ENCODE measurements at places on chromosomes 12 and 14.

GRCh38 chr12:46965137-46965536 lies 114.3 kb upstream of the PCED1B start:
- DNase-seq: no peak

GRCh38 chr12:57092529-57092862 lies 3.6 kb downstream of the NAB2 start:
- DNase-seq: no peak

- no peak for DNase-seq
Measured at GRCh38 chr14:70000601-70001000, 121.4 kb downstream of the SMOC1 start.

- DNase-seq: no peak
Measured at GRCh38 chr14:80164991-80165721, 46.1 kb downstream of the DIO2 start.

GRCh38 chr14:87805315-87805723 lies 187.7 kb downstream of the GALC start:
- DNase-seq: peak; percentile 20

DNA sequence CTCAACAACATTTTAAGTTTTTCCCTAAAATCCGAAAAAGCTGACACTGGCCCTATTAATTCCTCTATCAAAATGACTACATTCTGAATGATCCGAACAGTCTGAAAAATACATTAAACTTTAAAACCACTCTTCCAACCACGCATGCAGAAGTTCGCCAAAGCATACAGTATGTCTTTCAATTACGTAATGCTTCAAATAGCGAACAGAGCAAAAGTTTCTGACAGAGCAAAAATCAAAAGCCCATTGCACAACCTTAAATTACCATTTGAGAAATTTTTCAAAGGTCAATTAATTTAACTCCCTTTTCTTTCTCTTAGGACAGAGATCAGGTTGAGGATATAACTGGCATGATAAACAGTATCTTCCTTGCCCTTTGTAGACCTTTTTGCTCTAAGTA lies 33.2 kb downstream of the LRIG3 start:
- DNase-seq: no peak

GRCh38 chr12:125983094-125983783 lies 918.0 kb downstream of the AACS start:
- DNase-seq: no peak

DNA sequence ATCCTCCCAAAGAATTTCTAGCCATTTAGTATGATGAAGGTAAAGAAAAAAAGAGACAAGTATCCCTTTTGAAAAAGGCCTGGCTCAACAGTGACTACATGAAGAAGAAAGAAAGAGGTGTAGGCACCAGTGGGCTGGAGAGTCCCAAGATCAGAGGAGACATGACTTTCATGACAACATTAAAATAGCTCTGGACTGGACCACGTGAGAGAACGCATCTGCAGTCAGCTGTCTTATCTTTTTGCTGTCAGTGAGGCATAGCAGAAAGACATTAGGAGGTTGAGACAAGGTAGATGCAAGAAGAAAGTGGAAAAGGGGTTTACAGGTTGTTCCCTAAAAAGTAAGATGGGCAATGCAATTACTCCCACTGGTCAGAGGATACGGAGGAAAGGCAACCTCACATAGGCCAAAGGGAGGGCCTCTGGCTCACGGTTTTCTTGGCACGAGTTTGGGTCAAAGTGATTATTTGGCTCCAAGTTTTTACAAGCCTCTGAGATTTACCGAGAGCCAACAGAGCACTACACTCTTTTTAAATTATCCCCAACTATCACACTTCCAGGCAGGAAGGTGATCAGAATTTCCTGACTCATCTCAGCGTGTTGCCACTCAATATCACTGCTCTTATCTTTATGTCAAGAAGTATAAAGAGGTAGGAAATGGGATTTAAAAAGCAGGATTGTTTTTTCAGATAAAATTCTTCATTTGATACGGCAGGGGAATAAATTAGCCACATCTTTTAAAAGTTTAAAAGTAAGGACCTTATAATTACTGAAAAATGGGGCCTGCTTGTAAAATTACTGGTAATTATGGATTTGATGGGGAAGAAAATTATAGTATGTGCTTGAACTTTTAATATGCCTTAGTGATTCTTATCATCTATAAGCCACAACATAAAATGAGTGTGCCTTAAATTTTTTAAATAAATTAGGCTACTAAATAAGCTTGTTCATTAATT lies 29.2 kb downstream of the TMTC1 start:
- DNase-seq: no peak

DNA sequence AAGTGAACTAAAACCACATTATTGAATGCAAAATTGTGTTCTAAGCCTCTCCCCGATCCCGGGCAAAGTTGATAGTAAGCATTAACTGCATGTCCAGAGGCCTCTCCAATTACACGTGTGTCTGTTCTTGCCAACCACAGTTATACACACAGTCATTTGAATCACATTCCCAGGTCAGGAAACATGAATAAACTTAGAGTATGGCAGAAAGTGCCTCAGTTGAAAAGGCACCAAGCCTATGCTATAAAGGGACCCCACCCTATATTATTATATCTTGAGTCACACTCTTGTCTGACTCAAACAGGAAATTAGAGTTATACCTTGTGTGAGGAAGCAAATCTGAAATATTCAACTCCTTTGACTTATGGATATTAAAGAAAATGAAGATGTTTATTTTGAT lies 128.3 kb upstream of the STXBP6 start:
- no peak for DNase-seq

- no peak for DNase-seq
Measured at GRCh38 chr14:60790850-60791249, 56.3 kb downstream of the MNAT1 start.

- no peak for DNase-seq
Measured at GRCh38 chr12:67909091-67909531, 80.1 kb upstream of the IFNG-AS1 start.

DNA sequence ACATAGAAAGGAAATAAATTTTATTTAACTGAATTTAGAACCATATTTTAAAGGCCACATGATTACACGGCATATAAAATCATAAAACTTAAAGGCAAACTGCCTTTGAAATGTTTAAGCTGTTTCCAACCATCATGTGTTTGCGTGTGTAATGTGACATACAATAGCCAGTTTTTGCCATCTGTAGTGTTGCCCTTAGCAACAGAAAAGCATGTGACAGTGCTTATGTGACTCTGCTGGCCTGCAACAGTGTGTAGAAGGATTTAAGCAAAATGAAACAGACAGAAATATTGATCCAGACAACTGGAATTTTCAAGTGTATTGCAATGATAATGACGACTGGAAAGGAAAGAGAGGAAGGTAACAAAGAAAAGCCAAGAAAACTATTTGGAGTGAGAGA lies 49.5 kb downstream of the TSPAN19 start:
- no peak for DNase-seq

GRCh38 chr14:102848830-102849525 lies 71.7 kb downstream of the TRAF3 start:
- no peak for DNase-seq

GRCh38 chr12:94831081-94831751 lies 172.3 kb downstream of the NDUFA12 start:
- DNase-seq: no peak

- DNase-seq: no peak
Measured at GRCh38 chr12:1835211-1836131, 15.1 kb downstream of the LRTM2 start.

- no peak for DNase-seq
Measured at GRCh38 chr14:41385797-41386196, 220.9 kb upstream of the LRFN5 start.

- no peak for DNase-seq
Measured at GRCh38 chr12:71237128-71237527, 79.3 kb upstream of the TSPAN8 start.

- DNase-seq: no peak
Measured at GRCh38 chr14:99040052-99040451, 231.9 kb downstream of the BCL11B start.

DNA sequence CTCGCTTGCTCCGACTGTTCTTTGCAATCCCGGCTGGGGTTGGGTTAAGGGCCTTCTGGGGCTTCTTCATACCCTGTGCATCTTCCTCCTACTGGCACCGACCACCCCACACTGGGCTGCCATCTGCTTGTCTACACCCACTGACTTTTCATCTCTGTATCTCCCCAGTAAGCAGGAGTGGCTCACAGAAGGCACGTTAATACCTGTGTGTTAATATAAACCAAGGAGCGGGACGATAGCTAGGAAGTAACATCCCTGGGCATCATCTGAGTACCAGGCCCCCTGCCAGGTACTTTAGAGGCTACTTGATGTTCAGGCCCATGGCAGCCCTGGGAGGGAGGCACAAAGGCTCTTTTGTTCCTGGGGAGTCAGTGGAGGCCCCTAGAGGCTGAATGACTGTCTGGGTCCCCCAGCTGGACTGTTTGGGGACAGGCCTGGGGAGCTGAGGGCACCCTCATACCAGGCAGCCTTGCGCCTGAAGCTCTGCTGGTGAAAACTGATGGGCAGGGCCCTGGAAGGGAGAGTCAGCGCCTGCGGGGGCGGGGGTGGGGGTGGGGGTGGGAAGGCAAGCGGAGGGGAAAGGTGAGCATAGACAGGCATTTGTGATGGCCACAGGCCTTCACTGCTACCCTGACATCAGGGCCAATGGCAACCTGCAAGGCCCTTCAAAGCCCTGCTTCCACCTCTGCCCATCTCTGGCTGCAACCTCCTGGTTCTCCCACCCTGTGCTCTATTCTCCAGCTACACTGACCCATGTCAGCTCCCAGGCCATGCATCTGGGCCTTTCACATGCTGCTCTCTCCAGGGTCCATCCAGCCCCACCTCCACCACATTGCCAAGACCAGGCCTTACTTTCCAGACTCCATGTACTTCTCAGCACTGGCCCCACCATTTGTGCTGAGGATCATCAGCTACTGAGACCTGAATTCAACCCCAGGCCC lies 34.2 kb upstream of the DEGS2 start:
- peak; percentile 9 for DNase-seq

- DNase-seq: no peak
Measured at GRCh38 chr12:132427174-132427768, 62.7 kb upstream of the FBRSL1 start.

GRCh38 chr14:97350415-97350814 lies 553.2 kb downstream of the VRK1 start:
- DNase-seq: no peak

DNA sequence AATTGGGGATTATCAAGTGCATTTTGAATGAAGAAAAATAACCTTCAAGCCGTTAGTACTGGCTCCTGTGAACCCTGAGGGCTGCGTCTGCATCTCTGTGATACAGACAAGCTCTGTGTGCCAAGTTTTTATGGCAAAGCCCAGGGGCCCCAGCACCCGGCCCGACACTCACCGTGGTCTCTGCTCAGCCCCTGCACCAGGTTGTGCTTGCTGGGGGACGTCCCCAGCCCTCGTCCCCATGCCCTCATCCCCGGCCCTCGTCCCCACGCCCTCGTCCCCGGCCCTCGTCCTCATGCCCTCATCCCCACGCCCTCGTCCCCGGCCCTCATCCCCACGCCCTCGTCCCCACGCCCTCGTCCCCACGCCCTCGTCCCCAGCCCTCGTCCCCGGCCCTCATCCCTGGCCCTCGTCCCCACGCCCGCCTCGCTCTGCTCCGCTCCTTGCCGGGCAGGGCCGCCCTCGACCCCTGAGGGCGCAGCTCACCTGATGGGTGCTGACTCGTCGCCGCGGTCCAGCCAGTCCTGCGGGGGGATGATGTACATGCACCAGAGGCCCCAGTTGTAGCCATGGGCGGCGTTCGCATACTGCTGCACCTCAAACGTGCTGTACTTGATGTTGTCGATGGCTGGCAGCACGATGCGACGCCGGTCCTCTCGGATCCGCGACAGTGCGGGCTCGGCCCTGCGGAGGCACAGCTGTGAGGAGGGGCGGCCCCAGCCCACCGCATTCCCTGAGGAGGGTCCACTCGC lies 72.0 kb downstream of the GALNT9 start:
- DNase-seq: no peak

GRCh38 chr14:65910108-65910786 lies 497.7 kb downstream of the FUT8 start:
- no peak for DNase-seq

DNA sequence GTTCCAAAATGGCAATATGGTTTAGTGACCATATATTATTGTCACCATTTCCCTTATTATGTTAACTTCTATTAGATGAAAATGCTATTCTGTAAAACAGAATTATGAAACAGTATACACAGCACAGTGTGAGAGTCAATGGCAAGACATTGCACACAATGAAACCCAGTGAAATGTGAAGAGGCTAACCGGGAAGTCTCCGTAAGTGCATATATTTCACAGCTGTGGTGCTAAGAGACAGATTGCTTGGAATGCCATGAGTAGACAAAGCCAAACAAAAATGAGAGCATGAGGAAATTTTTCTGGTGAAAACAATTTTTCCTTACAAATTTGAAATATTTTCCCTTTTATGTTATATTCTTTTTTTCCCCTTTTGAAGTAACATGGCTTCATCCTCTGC lies 49.4 kb downstream of the DYRK2 start:
- DNase-seq: no peak

DNA sequence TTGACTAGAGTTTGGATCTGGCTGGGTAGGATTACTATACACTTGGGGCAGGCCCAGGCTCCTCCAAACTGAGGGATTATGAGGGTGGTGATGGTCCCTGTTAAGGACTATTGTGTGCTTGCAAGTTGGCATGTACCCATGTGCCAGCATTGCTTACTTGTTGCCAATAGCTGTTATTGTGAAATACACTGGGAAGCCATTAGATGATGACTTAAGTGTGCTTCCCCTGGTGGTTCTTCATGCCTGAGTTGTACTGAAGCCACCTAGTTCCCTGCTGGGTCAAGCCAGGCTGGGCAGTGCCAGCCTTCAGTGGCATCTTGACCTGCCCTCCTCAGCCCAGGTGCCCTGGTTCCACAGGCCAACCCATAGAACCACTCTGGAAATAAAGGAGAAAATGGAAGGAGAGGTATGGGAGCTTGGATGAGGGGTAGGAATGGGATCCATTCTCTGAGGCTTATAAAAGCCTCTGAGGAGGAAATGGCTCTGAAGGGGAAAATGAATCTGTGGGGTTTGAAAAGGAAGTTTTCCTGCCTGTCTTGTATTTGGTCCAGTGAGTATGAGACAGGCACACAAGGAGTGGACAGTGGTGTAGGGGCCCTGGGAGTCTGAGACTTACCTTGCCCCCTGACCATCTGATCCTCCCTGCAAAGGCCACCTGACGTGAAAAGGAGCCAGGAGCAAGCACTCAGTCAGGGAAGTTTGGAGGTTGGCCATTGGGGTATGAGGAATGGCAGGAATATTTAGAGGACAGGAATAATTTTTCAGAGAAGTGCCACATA lies 724 bp downstream of the LTB4R start:
- DNase-seq: no peak

- no peak for DNase-seq
Measured at GRCh38 chr14:68637106-68638021, 155.5 kb downstream of the ZFP36L1 start.

GRCh38 chr12:2160043-2160442 lies 107.3 kb downstream of the CACNA1C start:
- no peak for DNase-seq

DNA sequence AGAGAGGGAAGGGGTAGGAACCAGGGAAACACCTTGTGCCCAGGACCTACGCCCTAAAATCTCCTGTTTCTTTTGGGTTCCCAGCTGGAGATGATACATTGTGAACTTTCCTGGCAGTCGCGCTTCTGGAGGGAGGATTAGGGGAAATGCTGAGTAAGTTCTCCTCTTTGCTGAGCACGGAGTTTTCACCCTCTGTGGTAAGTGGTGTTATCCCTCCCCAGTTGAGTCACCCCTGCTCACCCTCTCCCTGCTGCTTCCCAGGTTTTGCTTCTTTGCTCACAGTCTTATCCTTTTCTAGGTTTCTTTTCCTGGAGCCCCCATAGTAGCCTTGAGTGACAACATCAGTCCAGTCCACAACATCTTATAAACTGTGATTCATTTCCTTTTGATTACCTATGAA lies 789.1 kb downstream of the TMEM121 start:
- no peak for DNase-seq

GRCh38 chr12:75452675-75453330 lies 27.8 kb upstream of the GLIPR1 start:
- no peak for DNase-seq

GRCh38 chr12:58728397-58728796 lies 191.9 kb downstream of the LRIG3 start:
- no peak for DNase-seq
